T-helper 1 cell (primary cell): ENCODE measurements at places on chromosomes 16 and 17.

- DNase-seq: no peak
These were observed 19.2 kb downstream of the GJD3 start for GRCh38 chr17:40345161-40345993.

- no peak for DNase-seq
These were observed 146.1 kb downstream of the NTN1 start for GRCh38 chr17:9167379-9167778.

DNA sequence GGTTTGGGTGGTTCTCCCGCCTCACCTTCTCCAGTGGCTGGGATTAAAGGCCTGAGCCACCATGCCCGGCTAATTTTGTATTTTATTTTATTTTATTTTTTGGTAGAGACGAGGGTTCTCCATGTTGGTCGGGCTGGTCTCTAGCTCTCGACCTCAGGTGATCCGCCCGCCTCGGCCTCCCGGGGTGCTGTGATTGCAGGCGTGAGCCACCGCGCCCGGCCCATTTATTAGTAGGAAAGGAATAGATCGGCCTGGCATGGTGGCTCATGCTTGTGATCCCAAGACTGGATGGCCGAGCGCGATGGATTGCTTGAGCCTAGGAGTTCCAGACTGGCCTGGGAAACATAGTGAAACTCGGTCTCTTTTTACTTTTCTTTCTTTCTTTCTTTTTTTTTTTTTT lies 20.4 kb upstream of the RBL2 start:
- DNase-seq: no peak

DNA sequence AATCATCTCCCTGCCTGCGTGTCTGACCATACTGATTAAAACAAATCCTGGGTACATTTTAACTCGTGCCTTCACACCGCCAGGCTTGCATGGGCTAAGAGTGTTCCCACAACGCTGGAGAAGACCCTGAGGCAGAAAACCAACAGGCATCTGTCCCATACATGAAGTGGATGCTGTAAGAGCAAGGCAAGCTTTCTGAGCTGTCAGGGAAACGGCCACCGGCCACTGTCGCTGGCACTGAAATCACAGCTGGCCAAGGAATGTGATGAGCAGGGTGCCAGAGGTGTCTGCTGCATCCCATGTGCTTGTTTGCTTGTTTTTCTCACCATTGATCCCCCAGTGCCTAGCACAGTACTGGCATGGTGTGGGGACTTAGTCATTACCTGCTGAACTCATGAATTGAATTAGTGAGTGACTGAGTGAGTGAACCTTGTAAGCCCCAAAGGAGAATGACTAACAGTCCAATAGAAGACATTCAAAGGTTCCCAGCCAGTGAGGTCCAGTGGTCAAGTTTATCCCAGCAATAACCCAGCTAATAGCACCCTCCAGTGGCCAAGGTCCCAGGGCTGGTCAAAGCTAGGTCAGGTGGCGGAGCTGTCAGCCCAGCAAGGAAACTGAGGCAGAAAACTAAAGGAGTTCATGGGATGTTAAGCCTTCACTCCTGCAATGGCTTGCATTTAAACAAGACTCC lies 92.7 kb upstream of the CDH5 start:
- no peak for DNase-seq

GRCh38 chr17:38601539-38602351 lies 4.0 kb downstream of the SRCIN1 start:
- DNase-seq: no peak

GRCh38 chr16:23795378-23795777 lies 40.4 kb upstream of the PRKCB start:
- no peak for DNase-seq

DNA sequence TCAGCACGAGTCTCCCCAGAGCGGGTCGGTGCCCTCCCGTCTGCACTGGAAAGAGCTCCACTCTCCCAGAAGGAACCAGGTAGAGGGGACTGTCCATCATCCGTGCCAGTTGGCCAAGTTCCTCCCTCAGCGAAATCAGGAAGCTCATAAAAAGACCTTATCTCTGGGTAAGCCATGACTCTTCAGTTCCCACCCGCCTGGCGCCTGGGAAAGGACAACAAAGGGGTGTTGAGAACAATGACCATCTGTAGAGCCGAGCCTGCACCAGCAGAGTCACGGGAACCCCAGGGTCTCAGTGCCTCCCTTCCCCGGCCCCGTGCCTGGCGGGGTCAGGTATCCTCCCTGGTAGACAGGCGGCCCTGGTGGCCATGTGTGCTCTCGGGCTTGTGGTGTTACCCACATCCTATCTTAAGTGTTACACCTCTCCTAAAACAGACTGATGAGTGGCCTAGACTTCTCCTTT lies 190.7 kb downstream of the AXIN2 start:
- DNase-seq: no peak

- no peak for DNase-seq
These were observed 6.2 kb downstream of the JPH3 start for GRCh38 chr16:87608400-87608985.

GRCh38 chr17:16304830-16305229 lies 48.4 kb downstream of the CENPV start:
- no peak for DNase-seq

GRCh38 chr16:64196444-64196843 lies 925.4 kb downstream of the CDH11 start:
- no peak for DNase-seq

DNA sequence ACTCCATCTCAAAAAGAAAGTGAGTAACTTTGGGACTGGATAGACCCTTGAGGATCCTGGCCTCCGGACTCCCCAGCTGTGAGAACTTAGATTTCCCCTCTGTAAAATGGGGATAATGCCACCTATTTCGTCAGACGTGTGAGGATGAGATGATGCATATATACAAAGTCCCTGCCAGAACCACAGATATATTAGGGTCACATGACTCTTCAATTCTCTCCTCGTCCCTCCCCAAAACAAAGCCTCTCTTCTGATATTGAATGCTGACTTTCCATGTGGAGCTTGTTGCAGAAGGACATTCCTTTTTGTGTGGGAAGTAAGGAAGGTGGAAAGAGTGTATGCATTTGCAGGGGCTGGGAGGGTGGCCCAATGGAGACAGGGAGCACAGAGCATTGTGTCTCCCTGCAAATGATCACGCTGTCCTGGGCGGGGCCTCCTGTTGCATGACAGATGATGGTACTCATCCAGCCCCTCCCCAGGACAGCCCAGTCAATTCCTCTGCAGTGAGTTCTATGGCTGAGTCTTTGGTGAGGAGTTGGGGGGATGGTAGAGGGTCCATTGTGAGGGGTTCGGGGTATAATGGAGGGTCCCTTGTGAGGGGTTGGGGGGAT lies 35.1 kb upstream of the MGAT5B start:
- no peak for DNase-seq

DNA sequence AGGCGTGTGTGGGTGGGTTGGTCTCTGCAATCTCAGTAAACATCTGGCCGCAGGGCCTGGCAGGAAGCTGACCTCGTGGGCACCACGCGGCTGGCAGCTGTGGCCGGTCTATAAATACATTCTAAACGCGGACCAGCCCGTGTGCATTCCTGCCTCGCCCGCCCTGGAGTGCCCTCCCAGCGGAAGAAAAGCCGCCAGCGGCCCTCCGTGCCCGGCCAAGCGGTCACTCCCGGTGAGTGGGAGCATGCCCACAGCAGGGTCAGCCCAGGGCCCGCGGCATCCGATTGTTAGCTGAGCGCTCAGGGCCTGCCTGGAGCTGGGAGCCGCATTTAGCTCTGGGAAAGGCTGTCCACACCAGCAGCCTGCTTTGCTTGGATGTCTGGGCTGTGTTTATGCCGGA lies 10.3 kb downstream of the ZNF469 start:
- no peak for DNase-seq

- DNase-seq: no peak
These were observed 2.8 kb upstream of the SOCS3 start for GRCh38 chr17:78362671-78363070.

GRCh38 chr16:66926171-66926947 lies 1.0 kb upstream of the RRAD start:
- DNase-seq: no peak

- DNase-seq: no peak
These were observed 161.7 kb downstream of the IRF8 start for GRCh38 chr16:86060381-86061317.

GRCh38 chr16:500709-501108 lies 26.8 kb upstream of the CAPN15 start:
- DNase-seq: no peak

DNA sequence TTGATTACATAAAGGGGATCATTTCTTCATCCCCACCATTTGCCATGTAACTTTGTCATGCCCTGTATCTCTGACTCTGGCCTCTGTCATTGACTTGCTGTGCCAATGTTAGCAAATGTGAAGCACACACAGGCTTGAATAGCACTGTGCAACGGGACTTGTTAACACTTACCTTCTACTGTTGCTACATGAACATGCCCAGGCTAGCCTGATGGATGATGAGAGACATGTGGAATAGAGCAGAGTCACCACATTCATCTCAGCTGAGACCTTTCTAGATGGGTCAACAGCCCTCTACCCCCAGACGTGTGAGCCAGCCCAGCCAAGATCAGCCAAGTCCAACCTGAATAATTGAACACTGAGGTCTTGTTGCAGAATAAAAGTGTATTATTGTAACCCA lies 162.1 kb upstream of the SALL1 start:
- DNase-seq: no peak

- DNase-seq: no peak
These were observed 200.9 kb downstream of the CNTNAP4 start for GRCh38 chr16:76478105-76478504.

DNA sequence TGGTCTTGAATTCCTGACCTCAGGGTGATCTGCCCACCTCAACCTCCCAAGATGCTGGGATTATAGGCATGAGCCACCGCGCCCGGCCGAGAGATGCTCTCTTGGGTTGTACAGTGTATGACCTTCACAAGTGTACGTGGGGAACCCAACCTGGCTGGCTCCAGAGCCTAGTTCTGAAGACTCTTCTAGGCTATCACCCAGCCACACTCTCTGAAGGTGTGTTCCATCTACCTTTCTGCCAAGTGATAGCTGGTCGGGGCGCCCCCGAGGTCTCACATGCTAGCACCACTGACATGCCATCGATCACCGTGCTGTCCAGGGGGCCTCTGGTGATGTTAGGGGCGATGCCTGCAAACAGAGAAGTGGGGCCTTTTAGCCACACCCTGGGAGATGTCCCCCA lies 121.7 kb upstream of the CDC42EP4 start:
- DNase-seq: no peak

DNA sequence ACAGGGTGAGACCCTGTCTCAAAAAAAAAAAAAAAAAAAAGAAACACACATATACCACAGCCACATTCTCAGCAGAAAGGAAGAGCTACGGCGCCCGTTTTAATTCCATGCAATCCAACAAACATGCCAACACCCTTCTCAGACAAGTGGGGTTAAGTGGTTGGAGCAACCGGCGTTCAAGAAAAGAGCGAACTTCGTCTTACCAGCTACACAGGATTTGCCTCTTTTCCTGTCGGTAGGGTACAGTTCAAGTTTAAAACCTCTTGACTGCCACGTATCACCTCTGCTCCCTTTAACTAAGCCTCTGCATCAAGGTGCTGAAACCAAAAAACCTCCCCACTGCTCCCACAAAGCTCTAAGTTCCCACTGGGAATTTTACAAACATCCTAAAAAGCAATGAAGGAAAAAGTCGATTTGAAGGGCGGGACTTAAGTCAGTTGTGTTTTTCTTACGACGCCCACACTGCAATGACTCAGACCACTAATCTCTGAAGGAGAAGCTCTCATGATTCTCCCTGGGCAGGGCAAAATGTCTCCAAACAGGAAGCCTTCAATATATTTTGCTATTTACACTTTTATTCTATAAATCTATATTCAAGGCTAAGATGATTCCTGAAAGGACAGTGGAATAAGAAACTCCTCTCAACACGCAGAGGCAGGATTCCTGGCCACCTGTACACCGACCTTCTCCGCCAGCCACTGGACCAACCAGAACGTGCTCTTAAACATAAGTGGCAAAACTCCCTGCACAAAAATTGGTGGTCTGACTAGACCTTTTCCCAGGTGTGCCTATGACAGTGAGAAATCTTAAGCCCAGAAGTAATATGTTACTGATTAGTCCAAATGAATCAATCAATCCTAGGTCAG lies 18.8 kb downstream of the SRP68 start:
- DNase-seq: no peak

GRCh38 chr17:19939993-19940721 lies 37.5 kb downstream of the AKAP10 start:
- DNase-seq: no peak

DNA sequence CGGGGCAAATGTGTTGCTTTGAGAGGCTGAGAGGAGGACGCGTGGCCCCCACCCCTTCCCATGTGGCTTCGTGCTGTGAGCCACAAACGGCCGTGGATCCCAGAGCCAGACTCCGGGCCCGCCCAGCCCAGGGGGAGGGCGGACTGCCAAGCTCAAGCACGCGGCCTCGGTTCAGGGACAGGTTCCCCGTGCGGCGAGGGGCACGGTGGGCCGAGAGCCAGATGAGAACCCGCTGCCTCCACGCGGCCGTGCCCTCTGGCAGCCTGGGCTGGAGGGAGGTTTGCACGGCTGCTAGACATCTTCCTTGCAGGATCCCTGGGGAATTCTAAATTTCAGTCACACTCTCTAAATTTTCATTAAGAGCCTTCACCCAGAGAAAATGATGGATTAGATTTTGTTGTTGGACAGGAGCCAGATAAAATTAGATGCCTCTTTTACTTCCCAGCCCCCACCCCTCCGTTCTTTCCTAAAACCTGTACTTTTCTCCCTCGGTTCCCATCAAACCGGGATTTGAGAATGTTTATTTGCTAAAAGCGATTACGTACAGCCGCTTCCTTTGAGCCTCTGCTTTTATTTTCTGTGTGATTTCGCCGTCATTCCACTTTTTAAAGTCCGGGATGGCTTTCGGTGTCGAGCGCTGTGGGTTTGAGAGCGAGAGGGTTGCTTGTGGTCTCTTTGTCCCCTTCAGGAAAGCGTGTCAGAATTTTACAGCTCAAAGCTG lies 25.0 kb upstream of the GNG13 start:
- DNase-seq: no peak

- no peak for DNase-seq
These were observed 331.9 kb downstream of the FOXL1 start for GRCh38 chr16:86910161-86910769.

- no peak for DNase-seq
These were observed 91.5 kb upstream of the CDH13 start for GRCh38 chr16:82535262-82535661.

DNA sequence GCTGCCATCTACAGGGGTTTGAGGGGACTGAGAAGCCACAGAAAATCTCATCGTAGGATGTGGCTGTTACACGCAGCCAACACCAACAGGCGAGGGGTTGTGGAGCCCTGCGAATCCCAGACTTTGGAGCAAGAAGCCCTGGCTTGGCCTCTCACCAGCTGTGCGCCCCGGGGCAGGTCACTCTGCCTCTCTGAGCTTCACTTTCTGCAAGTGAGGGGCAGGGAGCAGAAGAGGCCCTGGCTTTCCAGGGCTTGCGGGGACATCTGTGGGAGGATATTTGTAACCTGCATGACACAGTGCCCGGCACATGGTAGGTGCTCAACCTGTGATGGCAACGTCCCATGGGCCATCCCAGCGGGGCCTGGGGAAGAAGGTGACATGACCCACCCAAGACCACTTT lies 32.9 kb upstream of the CIBAR2 start:
- no peak for DNase-seq

- no peak for DNase-seq
These were observed 15.1 kb downstream of the BRIP1 start for GRCh38 chr17:61848247-61848646.

GRCh38 chr16:75222271-75222783 lies 3.5 kb downstream of the CTRB1 start:
- DNase-seq: no peak

GRCh38 chr16:4814542-4815173 lies 12.2 kb upstream of the ROGDI start:
- no peak for DNase-seq

GRCh38 chr17:48100591-48101011 lies 677 bp downstream of the CBX1 start:
- no peak for DNase-seq

- no peak for DNase-seq
These were observed 278 bp downstream of the ITGB4 start for GRCh38 chr17:75721463-75722011.

GRCh38 chr17:3976675-3977171 lies 12.5 kb upstream of the ATP2A3 start:
- no peak for DNase-seq
